ENCODE measurements at places on chromosomes 1 and 21. TPM values are rescaled to one million over a fixed set of nuclear protein-coding genes. Genes with fewer than 3 reads are reported as not detected.

The ADGRL4 gene
- total RNA-seq, result 9.3 TPM

The ATP6V1G3 gene
- total RNA-seq, result not detected

The LIPI gene
- total RNA-seq, result not detected

The PRKAA2 gene
- 11.9 TPM for total RNA-seq

The DYNLT5 gene
- 0.32 TPM for total RNA-seq

The TEDDM1 gene
- total RNA-seq, result not detected

DNA sequence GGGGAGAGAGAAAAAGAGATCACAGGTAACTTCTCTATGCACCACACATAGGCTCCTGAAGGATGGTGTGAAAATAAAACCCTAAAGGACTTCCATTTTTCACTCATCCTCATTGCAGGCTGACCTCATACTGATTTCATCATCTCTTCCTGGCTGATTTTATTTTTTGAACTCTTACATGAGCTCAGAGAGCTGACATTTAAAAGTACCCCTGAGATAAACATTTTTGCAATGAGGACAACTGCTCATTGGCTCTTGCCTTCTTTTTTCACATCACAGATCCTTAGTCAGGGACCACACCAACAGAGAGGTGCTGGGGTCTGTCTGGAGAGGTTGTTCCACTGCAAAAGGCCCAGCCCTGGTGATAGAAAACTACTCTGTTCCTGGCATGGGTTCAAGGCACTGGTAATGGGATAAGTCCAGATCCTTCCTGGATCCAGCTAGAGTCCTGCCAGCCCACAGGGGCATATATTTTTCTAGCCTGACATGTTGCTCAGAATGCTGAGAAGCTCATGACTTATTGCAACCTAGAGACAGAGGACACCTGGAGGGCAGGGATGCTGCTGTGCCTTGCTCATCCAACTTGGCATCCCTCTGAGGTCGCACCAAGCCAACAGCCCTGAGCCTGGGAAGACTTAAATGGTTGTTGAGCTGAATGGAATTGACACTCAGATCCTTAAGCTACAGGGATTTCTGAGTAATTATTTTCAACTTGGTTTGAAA lies 360.0 kb downstream of the HHAT start:
- DNase-seq, result no peak

DNA sequence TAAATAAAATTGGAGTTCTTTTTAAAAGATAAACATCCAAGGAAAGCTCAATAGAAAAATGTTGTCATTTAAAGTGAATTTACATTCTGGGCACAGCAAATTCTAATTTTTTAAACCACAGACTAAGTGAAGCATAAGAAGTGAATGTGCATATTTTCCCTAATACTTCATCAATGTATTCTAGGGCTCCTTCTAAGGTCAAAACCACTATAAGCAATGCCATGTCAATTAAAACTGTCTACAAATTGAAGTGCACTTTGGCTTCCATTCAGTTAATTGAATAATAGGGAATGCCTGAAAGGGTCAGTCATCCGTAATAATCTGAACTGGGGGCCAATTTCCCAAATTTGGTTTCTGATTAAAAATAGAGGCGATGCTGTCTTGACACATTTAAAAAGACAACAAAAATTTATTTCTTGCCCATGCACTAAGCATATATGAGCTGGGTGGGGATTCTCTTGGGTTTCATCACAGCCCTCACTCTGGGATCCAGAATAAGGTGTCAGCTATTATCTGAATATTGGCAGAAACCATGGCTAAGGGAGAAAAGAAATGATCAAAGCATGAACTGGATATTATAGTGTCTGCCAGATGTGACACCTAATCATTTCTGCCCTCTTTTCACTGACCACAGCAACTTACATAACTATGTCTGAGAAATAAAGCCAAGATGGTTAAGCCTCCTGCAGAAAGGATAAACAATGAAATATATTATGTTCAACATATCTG lies 660.6 kb upstream of the B3GALT2 start:
- no peak for DNase-seq

GRCh38 chr1:89100412-89100811 lies 25.5 kb downstream of the GBP2 start:
- DNase-seq, result no peak

DNA sequence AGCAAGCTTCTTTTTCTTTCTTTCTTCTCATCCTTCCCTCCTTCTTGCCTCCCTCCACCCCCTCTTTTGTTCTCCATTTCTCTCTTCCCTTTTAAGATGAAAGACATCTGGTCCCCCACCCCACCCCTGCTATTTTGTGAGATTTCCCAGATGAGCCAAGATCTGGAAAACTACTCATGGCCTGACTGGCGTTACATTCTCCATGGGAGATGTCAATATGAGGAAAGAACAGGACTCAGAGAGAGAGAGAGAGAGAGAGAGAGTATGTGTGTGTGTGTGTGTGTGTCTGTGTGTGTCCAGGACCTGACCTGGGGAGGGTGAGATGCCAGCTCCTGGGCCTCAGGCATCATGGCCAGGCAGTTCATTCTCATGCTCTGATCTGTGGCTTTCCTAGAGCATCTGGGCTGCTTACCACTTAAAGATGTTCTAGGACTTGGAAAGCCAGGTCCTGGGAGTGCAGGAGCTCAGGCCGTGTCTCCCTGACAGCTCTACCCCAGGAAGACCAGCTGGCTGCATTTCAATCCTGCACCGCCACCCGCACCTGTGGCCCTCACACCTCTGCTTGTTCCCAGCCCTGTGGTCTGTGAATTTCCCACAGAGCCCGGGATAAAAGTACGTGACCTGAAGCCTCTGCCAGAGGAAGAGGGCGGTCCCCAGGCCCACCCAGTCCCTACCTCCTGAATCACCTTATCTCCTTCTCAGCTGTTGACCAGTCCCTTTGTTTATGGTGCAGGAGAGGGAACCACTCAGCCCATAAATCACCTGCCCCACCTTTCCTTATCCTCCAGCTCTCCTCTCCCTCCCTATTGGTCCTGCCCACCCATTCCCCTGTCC lies 3.2 kb upstream of the BEST4 start:
- no peak for DNase-seq

- no peak for DNase-seq
Observed at GRCh38 chr1:160446945-160447600, 46.7 kb downstream of the VANGL2 start.

GRCh38 chr1:57820356-57821095 lies 396.7 kb upstream of the DAB1 start:
- DNase-seq, result no peak

DNA sequence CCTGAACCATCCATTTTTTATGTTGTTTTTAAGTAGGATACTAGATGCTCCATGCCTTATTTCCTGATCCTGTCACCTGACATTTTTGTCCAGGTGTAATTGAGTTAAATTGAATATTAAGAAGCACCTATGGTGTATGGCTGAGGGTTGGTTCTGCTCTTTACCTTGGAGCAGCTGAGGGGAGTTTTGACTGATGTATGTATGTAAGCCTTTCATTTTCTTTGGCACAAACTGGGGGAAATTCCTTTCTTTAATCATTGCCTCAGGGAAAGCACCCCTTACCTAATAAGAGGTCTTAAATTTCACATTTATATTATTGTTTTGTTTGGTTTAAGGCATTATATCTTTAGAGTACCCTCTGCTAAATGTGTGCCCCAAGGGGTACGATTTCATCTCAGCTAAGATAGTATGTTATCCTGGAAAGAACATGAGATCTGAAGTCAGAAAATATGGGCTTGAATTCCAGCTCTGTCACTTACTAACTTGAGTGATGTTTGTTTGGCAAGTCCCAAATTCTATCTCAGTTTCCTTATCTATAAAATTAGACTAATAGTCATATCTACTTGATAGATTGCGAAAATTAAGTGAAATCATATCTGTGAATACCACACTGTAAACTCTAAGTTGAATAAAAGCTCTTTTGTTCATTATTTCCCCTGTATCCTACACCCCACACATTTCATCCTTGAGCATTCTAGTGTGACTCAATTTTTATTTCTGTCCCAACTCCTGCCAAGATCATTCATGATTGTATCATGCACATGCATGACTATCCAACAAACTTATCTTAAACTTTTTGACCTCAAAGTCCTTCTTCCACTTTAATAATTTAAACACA lies 57.7 kb upstream of the NUF2 start:
- DNase-seq, result no peak

All from mucosa of gallbladder (tissue), 1 donor.